Psoas muscle (tissue), 8 donors: ENCODE measurements at places on chromosomes 1 and 21. TPM values are rescaled to one million over a fixed set of nuclear protein-coding genes. Genes with fewer than 3 reads are reported as not detected.

DNA sequence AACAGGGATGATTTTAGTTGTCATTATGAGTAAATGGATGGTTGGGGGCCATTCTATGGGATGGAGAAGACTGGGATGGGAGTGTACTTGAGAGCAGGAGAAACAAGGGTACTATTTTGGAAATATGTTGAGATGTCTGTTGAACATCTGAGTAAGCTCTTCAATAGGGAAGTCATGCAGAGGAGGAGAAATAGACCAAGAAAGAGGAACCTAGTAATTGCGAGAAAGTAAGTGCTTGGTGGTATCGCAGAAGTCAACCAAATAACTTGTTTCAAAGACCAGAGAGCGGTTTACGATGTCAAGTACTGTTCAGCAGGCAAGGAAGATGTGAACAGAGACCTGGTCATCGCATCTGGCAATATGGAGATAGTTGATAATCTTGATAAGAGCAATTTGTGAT is 22.4 kb upstream of the CHRM3 start:
- H3K36me3 ChIP-seq, result no peaks in the 10 kb centered on the region
- no peaks in the 10 kb centered on the region for H3K4me1 ChIP-seq
- no peak overlapping the region for H3K27ac ChIP-seq
- DNase-seq, result no peak

DNA sequence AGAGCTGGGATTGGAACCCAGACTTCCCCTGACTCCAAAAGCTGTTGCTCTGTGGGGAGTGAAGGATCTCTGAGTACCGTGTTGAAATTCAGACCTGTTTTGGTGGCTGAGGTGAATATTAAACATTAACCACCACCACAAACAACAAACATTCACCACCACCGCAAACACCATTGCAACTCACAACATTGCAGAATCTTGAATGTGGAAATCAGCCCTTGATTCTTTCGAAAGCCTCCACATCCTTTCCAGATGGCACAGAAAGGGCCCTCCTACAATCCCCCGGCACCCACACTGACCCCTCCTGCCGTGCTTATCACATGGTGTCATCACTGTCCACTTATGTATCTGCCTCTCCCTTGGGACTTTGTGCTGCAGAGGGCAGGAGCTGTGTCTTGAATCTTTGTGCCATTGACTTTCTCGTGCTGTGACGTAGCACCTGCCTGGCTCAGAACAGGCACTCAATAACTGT is 1.4 kb downstream of the CDA start:
- H3K4me3 ChIP-seq, result peak overlapping the region; percentile 36

Gene CD1E
- not detected for total RNA-seq

Gene ACADM
- total RNA-seq, result 203 TPM

Gene GPR137B
- 1.7 TPM for total RNA-seq

- DNase-seq, result no peak
- no peak overlapping the region for H3K4me3 ChIP-seq
- H3K27me3 ChIP-seq, result no peaks in the 10 kb centered on the region
- no peaks in the 10 kb centered on the region for H3K4me1 ChIP-seq
- H3K36me3 ChIP-seq, result no peaks in the 10 kb centered on the region
- peak overlapping the region; percentile 54 for H3K27ac ChIP-seq
These were observed 49.2 kb upstream of the LMO4 start for GRCh38 chr1:87279536-87279875.

Gene ELAVL4
- not detected for total RNA-seq

DNA sequence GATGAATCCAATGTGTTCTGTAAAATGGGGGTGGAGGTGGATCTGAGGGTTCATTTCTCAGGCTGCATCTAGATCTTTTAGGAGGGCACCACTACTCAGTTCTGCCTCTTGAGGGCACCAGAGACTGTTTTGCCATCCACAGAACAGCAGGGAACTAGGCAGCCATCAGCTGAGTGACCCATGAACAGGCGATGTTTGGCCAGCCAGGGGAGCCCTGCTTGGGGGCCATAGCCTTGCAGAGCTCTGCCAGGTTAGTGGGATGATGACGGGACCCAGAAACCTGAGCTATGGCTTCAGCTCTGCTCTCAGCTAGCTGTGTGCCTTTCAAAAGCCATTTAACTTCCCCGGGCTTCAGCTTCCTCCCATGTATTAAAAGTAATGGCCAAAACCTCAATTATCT is 13.4 kb upstream of the NOS1AP start:
- no peak overlapping the region for H3K4me3 ChIP-seq
- no peaks in the 10 kb centered on the region for H3K27me3 ChIP-seq
- H3K36me3 ChIP-seq, result no peaks in the 10 kb centered on the region
- peak; percentile 40 for DNase-seq

Gene CD46
- total RNA-seq, result 55.3 TPM

- no peak overlapping the region for H3K27ac ChIP-seq
- no peaks in the 10 kb centered on the region for H3K4me1 ChIP-seq
- no peaks in the 10 kb centered on the region for H3K27me3 ChIP-seq
- DNase-seq, result no peak
These were observed 40.9 kb downstream of the ATP6V1G3 start for GRCh38 chr1:198499588-198499987.

GRCh38 chr1:201112173-201112731 is at the start of gene CACNA1S:
Gene CACNA1S (minus strand): TSS chr1:201112426. CDS start chr1:201112339, 87 bp downstream.
- H3K4me3 ChIP-seq, result peak within 1 kb of the TSS; percentile 69
- peaks cover under 1% of the 10 kb centered on the region for H3K36me3 ChIP-seq
- H3K4me1 ChIP-seq, result peaks cover 40% of the 10 kb centered on the region
- DNase-seq, result peak; percentile 91

Gene KLHDC9
- total RNA-seq, result 5.9 TPM

DNA sequence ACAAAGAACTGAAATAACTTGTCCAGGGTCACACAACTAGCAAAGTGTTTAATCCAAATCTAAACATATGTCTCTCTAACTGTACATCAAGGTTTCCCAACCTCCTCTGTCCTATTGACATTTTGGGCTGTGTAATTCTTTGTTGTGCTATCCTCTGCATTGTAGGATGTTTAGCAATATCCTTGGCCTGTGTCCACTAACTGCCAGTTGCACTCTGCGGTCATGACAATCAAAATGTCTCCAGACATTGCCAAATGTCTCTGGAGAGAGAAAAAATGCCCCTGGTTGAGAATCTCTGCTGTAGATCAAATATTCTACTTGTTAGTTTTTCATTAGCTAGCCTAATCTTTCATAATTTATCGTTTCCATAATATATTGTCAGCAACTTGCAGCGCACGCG is 353.4 kb upstream of the NEGR1 start:
- DNase-seq, result no peak
- no peaks in the 10 kb centered on the region for H3K36me3 ChIP-seq
- H3K4me1 ChIP-seq, result no peaks in the 10 kb centered on the region
- H3K4me3 ChIP-seq, result no peak overlapping the region
- no peaks in the 10 kb centered on the region for H3K27me3 ChIP-seq
- H3K27ac ChIP-seq, result no peak overlapping the region

DNA sequence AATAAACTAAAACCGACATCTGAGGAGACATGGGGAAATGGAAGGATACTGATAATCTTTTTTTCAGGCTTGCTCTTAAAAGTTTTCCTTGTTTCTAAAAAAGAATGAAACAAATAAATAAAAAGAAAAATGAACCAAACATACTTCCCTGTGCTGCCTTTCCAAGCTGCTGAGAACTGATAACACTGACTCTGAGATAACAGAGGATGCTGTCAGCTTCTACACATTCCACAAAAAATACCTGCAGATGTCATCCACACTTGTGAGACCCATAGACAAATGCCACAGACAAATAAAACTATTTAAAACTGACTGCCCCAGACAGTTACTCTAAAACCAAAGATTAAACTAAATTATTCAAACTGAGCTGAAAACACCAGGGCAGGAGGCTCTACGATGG is 12.0 kb upstream of the OR6K3 start:
- H3K4me1 ChIP-seq, result no peaks in the 10 kb centered on the region
- H3K27me3 ChIP-seq, result no peaks in the 10 kb centered on the region
- no peak overlapping the region for H3K27ac ChIP-seq
- no peak for DNase-seq
- no peaks in the 10 kb centered on the region for H3K36me3 ChIP-seq

DNA sequence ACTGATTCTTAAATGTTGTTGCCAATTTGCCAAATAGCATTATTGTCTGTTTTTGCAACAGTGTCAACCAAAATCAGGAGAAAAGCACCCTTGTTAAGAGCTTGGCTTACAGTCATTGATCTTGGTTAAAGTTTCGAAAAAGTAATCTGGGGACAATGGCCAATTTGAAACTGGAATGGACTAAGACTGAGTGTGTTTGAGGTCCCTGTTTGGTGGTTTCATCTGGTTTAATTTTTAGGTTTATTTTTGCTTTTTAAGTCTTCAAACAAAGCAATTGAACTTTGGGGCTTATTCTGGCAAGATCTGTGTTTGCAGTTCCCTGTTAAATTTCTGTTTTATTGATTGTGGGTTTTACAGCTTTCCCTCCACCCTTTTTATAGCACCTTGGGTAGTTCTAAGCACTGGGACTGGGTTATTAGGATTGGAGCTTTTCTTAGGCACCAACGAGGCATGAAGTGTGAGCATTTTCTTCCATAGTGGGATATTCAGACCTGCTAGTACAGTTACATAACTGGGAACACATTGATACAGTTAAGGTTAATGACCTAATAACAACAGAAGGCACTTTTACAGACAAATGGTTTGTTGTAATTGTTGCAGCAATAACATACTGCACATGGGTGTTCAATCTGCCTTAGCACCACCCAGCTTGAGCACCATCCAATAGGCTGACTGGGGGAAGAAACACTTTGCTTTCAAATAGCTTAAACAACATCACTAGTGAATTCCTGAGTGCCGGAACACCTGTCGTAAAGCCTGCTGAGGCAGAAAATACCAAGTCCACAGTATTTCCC is 40.6 kb upstream of the MAP10 start:
- DNase-seq, result no peak
- no peaks in the 10 kb centered on the region for H3K27me3 ChIP-seq
- peak overlapping the region; percentile 90 for H3K27ac ChIP-seq
- peaks cover 10% of the 10 kb centered on the region for H3K4me1 ChIP-seq
- no peaks in the 10 kb centered on the region for H3K36me3 ChIP-seq

- DNase-seq, result no peak
- no peaks in the 10 kb centered on the region for H3K27me3 ChIP-seq
- no peaks in the 10 kb centered on the region for H3K4me1 ChIP-seq
- H3K36me3 ChIP-seq, result no peaks in the 10 kb centered on the region
- no peak overlapping the region for H3K27ac ChIP-seq
- H3K4me3 ChIP-seq, result no peak overlapping the region
These were observed 17.7 kb downstream of the FCRL3 start for GRCh38 chr1:157682710-157683437.

Gene NPPA
- 0.54 TPM for total RNA-seq

- no peak overlapping the region for H3K27ac ChIP-seq
- H3K36me3 ChIP-seq, result no peaks in the 10 kb centered on the region
- H3K4me3 ChIP-seq, result no peak overlapping the region
- DNase-seq, result no peak
- peaks cover 6% of the 10 kb centered on the region for H3K27me3 ChIP-seq
- H3K4me1 ChIP-seq, result no peaks in the 10 kb centered on the region
These were observed 141.5 kb upstream of the ERG start for GRCh38 chr21:38639571-38640354.

Gene GPR25
- total RNA-seq, result not detected

GRCh38 chr1:30303387-30303786 is 420.0 kb downstream of the MATN1 start:
- H3K27me3 ChIP-seq, result no peaks in the 10 kb centered on the region
- H3K4me1 ChIP-seq, result no peaks in the 10 kb centered on the region
- no peaks in the 10 kb centered on the region for H3K36me3 ChIP-seq
- no peak overlapping the region for H3K27ac ChIP-seq
- DNase-seq, result no peak
- H3K4me3 ChIP-seq, result no peak overlapping the region

DNA sequence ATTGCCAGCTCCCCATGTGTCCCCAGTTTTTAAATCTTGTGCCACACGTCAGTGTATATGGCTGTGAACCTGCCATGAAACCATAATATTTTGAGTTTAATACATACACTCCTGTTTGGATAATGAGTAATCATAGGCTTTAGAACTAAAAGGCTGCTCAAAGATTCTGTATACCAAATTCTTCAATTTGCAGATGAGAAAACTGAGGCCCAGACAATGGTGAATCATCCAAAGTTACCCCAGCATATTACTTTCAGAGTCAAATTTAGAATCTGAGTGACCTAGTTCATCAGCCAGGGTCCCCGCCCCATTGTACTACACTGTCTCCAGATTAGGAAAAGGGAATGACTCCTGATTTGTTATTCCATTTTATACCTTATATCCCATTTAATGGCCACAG is 224.6 kb downstream of the FGGY start:
- no peaks in the 10 kb centered on the region for H3K27me3 ChIP-seq
- no peak overlapping the region for H3K4me3 ChIP-seq
- peaks cover 37% of the 10 kb centered on the region for H3K4me1 ChIP-seq
- peak; percentile 60 for DNase-seq
- H3K27ac ChIP-seq, result peak overlapping the region; percentile 86

DNA sequence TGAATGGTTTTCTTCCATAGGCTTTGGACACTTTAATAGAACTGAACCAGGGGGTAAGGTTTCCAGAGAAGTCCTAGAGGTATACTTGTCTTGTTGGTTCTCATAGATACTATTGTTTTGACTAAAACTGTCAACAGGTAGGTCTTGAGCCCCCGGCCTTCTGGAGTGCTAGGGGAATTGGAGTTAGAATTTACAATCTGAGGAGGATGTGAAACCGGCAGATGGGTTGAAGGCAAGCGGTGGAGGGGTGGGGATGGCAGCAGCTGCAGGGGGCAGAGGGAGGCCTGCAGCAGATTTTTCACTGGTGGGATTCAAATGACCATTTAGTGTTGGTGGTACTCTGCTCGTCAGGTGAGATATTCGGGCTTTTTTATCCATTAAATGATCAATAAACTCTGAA is 4.3 kb upstream of the CD1D start:
- H3K27me3 ChIP-seq, result no peaks in the 10 kb centered on the region
- no peak overlapping the region for H3K4me3 ChIP-seq
- H3K4me1 ChIP-seq, result peaks cover 11% of the 10 kb centered on the region
- no peaks in the 10 kb centered on the region for H3K36me3 ChIP-seq
- no peak overlapping the region for H3K27ac ChIP-seq
- DNase-seq, result no peak

GRCh38 chr1:185017338-185017737 is 28.0 kb upstream of the RNF2 start:
- H3K27me3 ChIP-seq, result no peaks in the 10 kb centered on the region
- no peaks in the 10 kb centered on the region for H3K36me3 ChIP-seq
- no peak for DNase-seq

- no peaks in the 10 kb centered on the region for H3K27me3 ChIP-seq
- H3K36me3 ChIP-seq, result no peaks in the 10 kb centered on the region
- no peak for DNase-seq
These were observed 9.0 kb upstream of the ARID1A start for GRCh38 chr1:26686795-26687194.

Gene C1orf210
- total RNA-seq, result not detected

- H3K36me3 ChIP-seq, result no peaks in the 10 kb centered on the region
- peaks cover 13% of the 10 kb centered on the region for H3K4me1 ChIP-seq
- H3K4me3 ChIP-seq, result peak within 1 kb of the TSS; percentile 72
These were observed at the start of gene PROX1 for GRCh38 chr1:213987927-213988506. Gene PROX1 (plus strand): TSS chr1:213987973. CDS start chr1:213996536, 8,563 bp downstream.

- H3K36me3 ChIP-seq, result no peaks in the 10 kb centered on the region
- no peak overlapping the region for H3K4me3 ChIP-seq
- DNase-seq, result no peak
- peaks cover 12% of the 10 kb centered on the region for H3K4me1 ChIP-seq
- H3K27me3 ChIP-seq, result no peaks in the 10 kb centered on the region
These were observed 33.0 kb downstream of the ETS2 start for GRCh38 chr21:38838598-38839327.

Gene FMN2
- total RNA-seq, result not detected

Gene SERPINC1
- not detected for total RNA-seq

Gene UBXN10
- total RNA-seq, result 0.28 TPM

- H3K36me3 ChIP-seq, result no peaks in the 10 kb centered on the region
- H3K4me3 ChIP-seq, result no peak overlapping the region
- no peaks in the 10 kb centered on the region for H3K4me1 ChIP-seq
- no peaks in the 10 kb centered on the region for H3K27me3 ChIP-seq
- peak; percentile 72 for DNase-seq
These were observed 296.0 kb downstream of the HHAT start for GRCh38 chr1:210624722-210625121.
